Stimulated activated CD8-positive, alpha-beta memory T cell treated with anti-CD3 and anti-CD28 coated beads, Interleukin-12 subunit alpha, Interleukin-12 subunit beta, amount 100 ng/mL, for 1 hour (primary cell): ENCODE measurements at places on chromosomes 3 and 15.

DNA sequence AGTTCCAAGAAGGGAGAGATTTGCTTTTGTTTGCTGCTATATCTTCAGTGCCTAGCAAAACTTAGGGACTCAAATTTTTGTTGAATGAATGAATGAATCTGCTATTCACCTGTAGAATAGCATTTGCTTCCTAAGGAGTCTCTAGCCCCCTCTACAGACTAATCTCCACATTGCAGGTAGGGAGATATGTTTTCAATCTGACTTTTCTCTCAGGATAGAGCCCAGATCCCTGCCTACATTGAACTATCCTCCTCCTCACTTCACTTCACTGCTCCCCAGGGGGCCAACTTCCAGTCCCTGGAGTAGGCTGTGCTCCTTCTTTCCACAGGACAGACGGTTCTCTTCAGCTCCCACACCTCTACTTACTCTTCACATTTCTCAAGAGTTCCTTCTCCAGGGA is 81.9 kb upstream of the PTX3 start:
- DNase-seq: no peak

DNA sequence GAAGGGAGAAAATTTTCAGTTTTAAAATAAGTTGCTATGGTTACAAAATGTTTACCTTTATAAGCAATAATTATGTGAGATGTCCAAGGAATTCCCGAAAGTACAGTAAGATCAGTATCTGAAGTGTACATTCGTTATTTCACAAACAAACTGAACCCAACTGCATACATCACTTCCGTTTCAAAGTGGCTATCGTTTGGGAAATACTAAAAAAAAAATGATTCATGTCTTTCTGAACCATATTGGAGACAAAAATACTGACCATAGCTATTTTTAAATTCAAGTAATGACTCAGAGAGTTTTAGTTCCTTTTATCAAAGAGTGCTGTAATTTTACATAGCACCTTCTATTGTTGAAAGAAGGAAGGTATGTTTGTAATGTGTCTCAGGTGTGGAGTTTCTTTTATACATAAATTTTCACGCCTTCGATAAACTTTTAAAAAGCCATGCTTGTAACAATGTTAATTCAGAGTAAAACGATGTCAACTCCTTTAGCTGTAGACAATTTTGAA is 8.0 kb upstream of the ANKRD28 start:
- no peak for DNase-seq

DNA sequence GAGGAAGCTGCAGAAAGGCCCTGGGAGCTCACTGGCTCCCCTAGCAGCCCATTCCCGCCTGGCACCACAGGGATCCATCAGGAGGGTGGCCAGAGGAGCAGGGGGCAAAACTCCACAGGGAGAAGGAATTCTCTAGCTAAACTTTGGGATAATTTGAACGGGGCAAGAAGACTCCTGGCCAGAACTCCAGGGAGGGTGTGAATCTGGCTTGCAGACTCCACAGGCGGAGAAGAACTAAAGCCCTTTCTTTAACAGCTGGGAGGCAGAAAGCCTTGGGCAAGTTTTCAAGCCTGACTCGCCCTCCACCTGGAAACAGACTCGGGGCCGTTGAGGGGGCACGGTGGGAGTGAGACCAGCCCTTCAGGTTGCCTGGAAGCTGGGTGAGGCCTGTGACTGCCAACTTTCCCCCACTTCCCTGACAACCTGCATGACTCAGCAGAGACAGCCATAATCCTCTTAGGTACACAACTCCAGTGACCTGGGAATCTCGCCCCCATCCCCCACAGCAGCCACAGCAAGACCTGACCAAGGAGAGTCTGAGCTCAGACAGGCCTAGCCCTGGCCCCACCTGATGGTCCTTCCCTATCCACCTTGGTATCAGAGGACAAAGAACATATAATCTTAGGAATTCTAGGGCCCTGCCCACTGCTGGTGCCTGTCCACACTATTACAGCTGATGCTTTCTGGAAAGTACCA is 28.6 kb downstream of the SLC27A2 start:
- DNase-seq: no peak

GRCh38 chr3:173591401-173591800 is 193.9 kb downstream of the NLGN1 start:
- DNase-seq: no peak

- no peak for DNase-seq
Measured at GRCh38 chr3:3170998-3171397, 8.5 kb downstream of the CRBN start.

GRCh38 chr3:136464502-136464901 is 214.4 kb downstream of the PCCB start:
- DNase-seq: no peak

DNA sequence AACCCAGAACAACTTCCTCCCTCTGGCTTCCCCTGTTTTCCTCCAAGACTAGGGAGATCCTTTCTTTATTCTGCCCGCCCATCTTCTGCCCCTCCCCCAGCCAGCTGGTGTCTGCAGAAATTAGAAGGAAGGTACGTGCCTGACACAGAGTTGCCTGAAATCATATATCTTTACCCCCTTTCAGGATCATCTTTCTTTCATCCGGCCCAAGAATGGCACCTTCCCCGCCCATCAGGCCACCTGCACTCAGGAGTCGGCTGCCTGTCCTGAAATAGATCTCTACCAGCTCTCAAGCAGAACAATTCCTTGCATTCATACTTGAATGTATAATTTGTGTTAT is 133.7 kb downstream of the VGLL4 start:
- DNase-seq: no peak

DNA sequence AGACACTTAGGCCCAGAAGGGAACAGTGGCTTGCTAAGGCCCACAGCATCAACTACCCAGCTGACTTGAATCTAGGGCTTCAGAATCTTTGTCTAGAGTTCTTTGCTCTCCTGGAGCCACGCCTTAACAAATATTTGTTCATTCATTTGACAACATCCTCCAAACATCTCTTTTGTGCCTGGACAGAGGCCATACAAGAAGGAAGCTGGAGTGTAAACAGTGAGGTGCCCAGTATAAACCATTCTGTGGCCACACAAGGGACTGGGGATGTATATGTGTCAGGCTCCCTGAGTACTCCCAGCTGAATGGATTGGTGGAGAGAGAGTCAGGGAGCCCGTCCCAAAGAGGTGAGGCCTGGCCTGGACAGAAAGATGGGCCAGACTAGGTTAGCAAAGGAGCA is 3.4 kb downstream of the CIB2 start:
- no peak for DNase-seq

- DNase-seq: no peak
Measured at GRCh38 chr3:64451283-64452012, 226.2 kb upstream of the PRICKLE2 start.

GRCh38 chr3:62503516-62503915 is 130.2 kb upstream of the FEZF2 start:
- no peak for DNase-seq

- no peak for DNase-seq
Measured at GRCh38 chr3:39127269-39127907, 19.9 kb downstream of the TTC21A start.

GRCh38 chr15:73298522-73299245 is 70.1 kb downstream of the HCN4 start:
- no peak for DNase-seq

DNA sequence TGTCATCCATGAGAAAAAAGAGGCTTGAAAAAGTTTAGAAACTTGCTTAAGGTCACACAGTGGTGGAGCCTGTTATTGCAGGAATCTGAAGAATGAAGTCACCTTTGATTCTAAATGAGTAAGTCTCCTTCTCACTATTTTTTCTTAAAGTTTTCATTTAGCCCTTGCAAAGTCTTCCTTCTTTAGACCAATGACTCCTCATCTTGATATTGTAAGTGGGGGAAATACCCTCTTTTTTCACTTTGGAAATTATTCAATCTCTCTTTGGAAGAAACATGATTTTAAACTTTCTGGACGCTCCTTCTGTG is 787 bp upstream of the SLMAP start:
- DNase-seq: no peak

DNA sequence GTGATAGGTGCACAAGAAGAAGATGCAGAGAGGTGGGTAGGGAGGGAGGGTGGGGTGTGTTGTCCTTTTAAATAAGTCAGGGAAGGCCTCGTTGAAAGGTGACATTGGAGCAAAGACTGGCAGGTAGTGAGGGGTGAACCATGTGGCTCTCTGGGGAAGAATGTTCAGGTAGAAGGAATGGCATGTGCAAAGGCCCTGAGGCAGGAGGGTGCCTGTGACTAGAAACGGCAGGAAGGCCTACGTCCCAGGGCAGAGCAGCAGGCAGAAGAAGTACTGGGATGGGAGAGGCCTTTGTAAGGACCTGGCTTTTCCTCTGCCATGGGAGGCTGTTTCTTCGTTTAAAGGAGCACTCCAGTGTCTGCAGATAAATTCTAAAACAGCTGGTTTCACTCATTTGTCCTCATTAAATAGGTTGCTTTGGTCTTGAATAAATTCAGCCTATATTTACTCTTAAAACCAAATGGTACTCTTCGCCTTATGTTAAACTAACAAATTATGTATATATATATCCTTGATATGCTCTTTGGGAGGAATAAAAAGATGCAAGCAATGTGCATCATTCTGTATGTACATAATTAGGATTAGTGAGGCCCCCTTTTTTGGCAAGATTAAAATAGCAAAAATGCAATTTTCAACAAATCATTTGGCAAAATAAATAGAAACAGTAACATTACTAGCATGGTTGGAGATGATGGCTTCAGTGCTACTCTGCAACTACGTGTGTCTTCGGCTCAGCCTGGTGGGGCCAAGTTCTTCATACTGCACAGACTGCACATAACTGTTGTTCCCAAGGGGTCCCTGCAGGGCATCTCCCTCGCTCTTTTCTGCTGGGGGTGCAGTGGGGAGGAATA is 151.4 kb downstream of the KLF13 start:
- no peak for DNase-seq

GRCh38 chr3:190546881-190547510 is 33.1 kb downstream of the IL1RAP start:
- DNase-seq: no peak

- no peak for DNase-seq
Measured at GRCh38 chr3:42134867-42135464, 43.8 kb downstream of the TRAK1 start.

DNA sequence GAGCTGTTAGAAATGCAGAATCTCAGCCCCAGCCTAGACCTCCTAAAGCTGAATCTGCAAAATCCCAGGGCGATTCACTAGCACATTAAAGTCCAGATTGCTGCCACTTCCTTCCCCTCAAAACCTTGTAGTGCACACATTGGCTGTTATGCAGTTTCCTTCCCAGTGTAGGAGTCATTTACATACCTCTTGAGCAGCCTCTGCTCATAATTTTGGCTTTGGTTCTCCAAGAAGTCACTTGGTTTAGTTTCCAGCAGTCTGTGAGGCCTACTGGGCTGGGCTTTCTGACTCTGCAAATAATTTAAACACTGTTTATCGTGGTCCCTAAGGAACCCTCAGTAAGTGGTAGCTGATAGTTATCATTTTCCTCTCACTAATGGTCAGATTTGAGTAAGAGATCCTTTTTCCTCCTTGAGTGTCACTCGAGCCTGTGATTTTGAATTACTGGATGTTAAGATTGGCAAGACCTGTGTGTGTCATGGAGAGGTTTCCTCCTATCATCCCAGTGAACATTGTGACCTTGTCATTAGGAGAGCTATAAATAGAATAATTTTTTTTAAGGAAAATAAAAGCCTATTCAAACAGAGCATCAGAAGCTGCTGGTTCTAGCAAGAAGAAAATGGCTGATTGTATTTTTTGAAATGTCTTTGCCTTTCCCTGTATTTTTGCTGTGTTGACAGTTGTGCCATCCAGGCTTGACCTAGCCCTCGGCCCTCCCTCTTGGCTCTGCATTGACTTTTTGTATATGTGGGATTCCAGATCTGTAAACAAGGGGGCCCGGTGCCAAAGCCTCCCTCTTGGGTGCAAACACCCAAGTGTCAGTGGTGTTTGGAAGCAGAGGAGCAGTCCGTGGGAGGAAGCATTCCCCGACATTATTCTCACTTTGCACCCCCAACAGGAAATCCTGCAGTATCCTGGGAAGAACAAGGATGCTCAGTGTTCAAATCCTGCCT is 134.8 kb upstream of the ANKRD28 start:
- DNase-seq: no peak

DNA sequence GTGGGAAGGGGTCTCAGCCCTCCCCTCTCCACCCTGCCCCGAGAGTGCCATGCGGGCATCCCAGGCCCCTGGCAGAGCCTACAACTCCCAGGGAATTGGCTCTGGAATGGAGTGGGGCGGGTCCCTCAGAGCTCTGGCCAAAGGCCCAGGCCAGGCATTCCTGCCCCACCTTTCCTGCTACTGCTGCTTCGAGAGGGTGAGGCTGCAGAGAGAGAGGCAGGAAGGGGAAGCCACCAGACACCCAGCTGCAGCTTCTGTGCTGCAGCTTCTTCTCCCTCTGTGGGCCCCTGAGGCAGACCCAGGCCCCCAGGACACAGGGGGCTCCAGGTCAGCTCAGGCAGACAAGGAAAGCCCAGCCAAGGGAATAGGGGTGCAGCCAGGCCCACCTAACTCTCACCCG is 2.7 kb downstream of the ALS2CL start:
- DNase-seq: no peak

GRCh38 chr15:88383354-88383753 is 83.8 kb downstream of the MRPL46 start:
- DNase-seq: no peak

- DNase-seq: no peak
Measured at GRCh38 chr15:69480932-69481331, 28.3 kb downstream of the RPLP1 start.

GRCh38 chr3:141735770-141736465 is 2.2 kb upstream of the RNF7 start:
- DNase-seq: no peak

- no peak for DNase-seq
Measured at GRCh38 chr3:187849016-187849654, 103.9 kb upstream of the BCL6 start.

- DNase-seq: no peak
Measured at GRCh38 chr3:183307749-183308148, 54.7 kb downstream of the B3GNT5 start.

DNA sequence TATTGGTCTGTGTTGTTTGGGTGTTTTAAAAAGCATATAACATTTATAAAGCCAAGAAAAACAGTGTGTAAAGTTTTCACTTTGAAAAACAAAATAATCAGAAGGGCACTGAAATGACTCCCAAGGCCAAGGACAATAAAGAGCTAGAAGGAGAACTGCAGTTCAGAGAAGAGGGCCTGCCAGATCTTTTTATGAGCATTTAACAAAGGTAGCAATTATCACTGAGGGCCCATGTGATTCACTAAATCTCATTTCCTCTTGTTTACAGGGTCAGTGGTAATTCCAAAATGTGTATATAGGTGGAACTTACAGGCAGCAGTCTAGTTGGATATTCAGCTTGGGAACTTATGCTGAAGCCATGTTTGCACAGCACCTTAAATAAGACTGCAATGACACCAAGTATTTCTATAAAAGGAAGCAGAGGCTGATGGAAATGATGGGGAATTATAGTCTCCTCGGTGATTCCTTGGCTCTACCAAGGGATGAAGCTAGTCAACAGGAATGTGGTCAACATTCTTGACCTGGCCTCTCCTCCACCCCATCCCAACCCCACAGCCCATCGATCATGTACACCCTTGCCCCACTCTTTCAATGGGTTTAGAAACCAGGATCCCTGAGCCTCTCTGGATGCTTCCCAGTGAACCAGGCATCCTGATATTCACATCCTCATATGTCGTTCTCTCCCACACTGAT is 54.4 kb upstream of the THUMPD3 start:
- no peak for DNase-seq

- no peak for DNase-seq
Measured at GRCh38 chr3:100614941-100615340, 5.5 kb downstream of the ADGRG7 start.

- DNase-seq: no peak
Measured at GRCh38 chr3:130997289-130997688, 29.3 kb downstream of the ASTE1 start.

GRCh38 chr3:23712656-23713559 is 92.8 kb upstream of the UBE2E1 start:
- no peak for DNase-seq

- no peak for DNase-seq
Measured at GRCh38 chr15:69034352-69034751, 19.9 kb downstream of the NOX5 start.
